OCI-LY7 (cell line): ENCODE measurements at places on chromosomes 1 and 21. TPM values are rescaled to one million over a fixed set of nuclear protein-coding genes. Genes with fewer than 3 reads are reported as not detected.

The CCDC27 gene
- not detected in 2 replicates for total RNA-seq

The C1orf56 gene
- total RNA-seq = 0.25 TPM in 1 of 2 replicates, not detected in the other

The NPR1 gene
- total RNA-seq = not detected in 2 replicates

DNA sequence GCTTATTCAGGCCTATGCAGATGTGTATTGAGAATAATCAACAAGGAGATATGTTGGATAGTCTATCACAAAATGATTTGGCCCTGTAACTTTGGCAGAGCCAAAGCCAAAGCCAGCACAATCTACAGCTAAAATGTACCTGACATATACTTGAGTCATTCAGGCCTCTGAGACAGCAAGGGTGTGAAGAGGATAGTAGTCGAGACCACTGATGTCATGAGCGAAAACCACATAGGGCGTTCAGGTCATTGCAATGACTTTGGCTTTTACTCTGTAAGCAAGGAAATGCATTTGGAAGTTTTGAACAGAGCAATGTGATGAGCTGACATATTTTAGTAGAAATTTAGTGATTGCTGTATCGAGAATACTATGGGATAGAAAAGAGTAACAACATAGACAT, 579.6 kb downstream of the AMY1C start:
- DNase-seq = no peak

- DNase-seq = no peak
Observed at GRCh38 chr1:42833981-42834380, 12.4 kb upstream of the ZNF691 start.

DNA sequence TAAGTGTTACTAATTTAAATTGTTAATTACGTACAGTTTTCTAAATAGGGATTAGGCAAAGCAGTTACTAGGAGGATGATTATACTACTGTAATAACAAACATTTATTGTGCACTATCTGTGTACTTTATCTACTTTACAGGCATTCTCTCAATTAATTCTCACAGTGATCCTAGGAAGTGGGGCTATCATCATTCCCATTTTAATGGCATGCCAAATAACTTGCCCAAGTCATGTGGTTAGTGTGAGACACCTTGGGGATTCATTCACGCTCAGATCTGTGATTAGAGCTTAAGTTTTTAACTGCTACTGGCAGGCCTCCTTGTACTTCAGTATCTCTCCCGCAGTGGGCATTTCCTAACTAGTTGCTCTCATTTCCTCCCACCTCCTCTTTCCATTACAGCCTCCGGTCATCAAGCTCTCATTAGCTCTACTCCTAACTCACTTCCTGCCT, 11.5 kb downstream of the PHLDA3 start:
- DNase-seq = no peak

GRCh38 chr1:108124023-108124422, 76.1 kb downstream of the SLC25A24 start:
- no peak for DNase-seq

DNA sequence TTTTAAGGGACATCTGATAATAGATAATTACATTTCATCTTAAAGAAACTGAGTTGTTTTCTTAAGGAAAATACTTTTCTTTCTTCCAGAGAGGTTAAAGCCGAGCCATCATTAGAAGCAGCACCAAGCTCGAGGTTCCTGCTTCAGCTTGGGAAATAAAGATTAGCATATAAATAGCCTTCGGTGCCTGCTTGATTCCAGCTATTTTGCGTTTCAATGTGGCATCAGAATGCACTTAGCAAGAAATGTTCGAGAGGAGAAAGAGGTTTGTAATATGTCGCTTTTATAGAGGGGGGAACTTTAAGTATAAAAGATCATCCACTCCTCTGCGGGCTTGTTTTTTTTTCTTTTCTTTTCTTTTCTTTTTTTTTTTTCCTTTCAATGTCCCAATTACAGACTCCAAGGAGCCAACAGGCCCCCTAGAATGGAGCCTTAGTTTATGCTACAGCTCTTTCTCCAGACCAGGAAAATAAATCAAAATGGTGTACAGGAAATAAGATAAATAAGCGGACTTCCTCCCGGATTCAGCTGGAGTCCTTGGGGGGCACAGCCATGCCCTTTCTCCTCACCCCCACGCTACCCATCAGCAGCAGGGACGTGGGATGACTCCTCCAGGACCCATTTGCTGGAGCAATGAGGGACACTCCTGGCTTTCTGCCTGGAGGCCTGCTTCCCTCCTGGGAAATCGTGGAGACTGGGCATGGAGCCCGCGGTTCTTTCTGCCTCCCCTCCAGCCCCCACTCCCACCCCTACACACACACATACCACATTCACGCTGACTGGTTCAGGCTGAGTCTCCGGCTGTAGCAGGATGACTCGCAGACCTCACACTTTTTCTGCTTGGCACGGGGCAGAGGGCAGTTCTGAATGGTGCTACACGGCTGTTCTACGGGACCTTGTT, 131.6 kb downstream of the RRAGC start:
- no peak for DNase-seq
